ENCODE measurements at places on chromosomes 3 and 15.

DNA sequence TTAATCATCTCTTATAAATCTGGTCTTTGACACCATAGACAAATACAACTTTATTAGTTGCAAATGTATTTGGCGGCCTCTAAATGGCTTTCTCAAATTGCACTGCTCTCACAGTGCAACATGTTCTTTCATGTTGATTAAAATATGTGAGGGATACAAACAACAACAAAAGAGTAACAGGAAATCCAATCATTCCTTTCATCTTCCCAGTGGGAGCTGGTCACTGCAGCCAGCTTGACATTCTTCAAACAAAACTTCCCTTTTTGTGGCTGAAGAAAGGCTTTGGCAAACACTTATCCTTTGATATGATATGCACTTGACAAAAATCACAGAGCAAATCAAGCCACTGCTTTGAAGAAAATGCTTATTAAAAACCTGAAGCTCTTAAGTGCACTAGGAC lies 973.6 kb downstream of the EPHA3 start:
- no peak for DNase-seq

DNA sequence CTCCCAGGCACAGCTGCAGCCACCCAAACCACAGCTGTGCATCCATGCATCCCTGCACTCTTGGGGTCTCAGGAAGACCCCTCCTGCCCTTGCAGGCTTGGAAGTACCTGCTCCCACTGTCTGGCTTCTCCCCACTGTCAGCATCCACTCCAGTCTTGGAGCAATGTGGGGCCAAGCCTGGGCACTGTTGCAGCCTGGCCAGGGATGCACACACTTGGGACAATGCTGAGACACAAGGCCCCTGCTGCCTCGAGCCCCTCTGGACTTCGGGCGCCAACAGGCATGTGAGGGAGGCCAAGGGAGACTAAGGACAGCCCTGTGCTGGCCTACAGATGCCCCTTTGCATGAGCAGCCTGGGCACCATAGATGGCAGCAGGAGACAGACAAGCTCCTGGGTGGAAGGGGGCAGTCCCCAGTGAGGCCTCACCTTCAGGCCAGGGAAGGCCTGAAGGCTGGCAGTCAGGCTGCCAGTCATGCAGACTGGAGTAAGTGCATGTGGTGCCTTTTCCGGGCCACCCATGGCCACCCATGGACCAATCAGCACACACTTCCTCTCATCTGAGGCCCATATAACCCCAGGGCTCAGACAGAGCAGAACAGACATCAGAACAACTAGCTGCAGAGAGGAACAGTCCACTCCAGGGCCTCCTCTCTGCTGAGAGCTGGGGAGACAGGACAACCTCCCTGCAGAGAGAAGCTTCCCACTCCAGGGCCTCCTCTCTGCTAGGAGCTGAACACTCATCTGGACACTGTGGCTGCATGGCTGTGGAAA lies 219.0 kb downstream of the VGLL3 start:
- no peak for DNase-seq

GRCh38 chr3:126245811-126246727 lies 65.7 kb upstream of the ALDH1L1 start:
- DNase-seq, result no peak

- no peak for DNase-seq
These were observed 48.8 kb downstream of the ACAP2 start for GRCh38 chr3:195394024-195394423.

- DNase-seq, result no peak
These were observed 172.5 kb downstream of the PTPRG start for GRCh38 chr3:61733876-61734275.

DNA sequence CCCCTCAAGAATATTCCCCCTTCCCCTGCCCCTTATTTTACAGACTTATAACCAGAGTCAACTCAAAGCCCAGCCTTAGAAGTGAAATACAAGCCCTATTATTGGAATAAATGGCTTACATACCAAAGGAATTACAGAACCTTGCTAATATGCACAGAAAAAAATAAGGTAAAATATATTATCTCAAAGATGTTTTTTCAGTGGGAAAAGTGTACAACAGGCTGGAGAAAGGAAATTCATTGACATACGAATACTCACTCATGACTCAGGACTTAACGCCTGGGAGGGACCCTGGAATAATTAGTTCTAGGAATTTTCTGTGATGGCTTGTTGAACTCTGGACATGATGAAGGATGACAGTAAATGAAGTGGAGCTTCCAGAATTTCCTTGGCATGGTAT lies 27.0 kb downstream of the ARL14 start:
- DNase-seq, result no peak

GRCh38 chr3:194382892-194383223 lies 13.3 kb upstream of the LRRC15 start:
- DNase-seq, result no peak

DNA sequence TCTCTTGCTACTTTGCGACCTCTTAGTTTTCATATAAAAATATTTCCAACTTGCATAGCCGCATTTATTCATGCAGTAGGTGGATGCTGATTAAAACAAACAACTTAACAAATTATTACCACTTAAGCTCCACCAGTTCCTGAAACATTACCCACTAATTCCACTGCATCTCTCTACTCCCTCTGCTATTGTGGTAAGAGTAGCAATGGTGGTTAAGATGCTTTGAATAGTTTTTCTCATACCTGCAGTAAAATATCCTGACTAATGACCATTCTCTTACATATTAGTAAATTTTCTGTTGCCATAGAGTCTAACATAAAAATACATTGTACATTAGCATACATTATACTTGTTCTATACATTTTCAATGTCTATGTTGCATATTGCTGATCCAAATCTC lies 397.6 kb upstream of the PLSCR5 start:
- DNase-seq, result no peak

DNA sequence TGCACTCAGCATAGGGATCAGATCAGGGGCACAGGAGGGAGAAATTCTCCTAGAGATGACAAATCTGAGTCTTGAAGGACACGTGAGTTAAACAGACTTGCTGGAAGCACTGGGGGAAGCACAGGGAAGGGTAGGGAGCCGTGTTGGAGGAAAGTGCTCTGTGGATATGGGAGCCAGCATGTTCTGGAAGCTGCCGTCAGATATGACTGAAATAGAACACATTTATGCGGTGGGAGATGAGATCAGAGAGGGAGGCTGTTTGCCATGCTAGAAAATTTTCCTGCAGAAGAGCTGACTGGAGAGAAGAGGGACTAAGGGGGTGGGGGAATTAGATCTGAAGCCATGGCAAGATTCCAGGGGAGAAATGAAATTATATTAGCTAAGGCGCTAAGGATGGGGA lies 1.8 kb downstream of the TAMM41 start:
- DNase-seq, result no peak

DNA sequence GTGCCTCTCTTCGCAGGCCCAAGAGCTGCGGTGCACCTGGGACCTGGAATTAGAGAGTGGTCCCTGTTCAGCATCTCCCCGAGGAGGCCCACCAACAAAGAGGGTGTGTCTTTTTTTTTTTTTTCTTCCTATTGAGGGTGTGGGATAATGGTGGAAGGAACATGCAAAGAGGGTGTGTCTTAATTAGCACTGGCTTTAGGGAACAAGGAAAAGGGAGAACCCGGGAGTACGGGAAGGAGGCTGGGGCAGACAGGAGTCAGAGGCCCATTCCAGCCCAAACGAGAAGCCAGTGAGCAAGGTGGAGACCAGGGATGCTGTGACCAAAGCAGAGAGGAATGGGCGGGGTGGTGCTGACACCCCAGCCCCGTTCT lies 429 bp upstream of the LOXL1 start:
- DNase-seq, result no peak
